ENCODE measurements at places on chromosomes 12 and 14.

DNA sequence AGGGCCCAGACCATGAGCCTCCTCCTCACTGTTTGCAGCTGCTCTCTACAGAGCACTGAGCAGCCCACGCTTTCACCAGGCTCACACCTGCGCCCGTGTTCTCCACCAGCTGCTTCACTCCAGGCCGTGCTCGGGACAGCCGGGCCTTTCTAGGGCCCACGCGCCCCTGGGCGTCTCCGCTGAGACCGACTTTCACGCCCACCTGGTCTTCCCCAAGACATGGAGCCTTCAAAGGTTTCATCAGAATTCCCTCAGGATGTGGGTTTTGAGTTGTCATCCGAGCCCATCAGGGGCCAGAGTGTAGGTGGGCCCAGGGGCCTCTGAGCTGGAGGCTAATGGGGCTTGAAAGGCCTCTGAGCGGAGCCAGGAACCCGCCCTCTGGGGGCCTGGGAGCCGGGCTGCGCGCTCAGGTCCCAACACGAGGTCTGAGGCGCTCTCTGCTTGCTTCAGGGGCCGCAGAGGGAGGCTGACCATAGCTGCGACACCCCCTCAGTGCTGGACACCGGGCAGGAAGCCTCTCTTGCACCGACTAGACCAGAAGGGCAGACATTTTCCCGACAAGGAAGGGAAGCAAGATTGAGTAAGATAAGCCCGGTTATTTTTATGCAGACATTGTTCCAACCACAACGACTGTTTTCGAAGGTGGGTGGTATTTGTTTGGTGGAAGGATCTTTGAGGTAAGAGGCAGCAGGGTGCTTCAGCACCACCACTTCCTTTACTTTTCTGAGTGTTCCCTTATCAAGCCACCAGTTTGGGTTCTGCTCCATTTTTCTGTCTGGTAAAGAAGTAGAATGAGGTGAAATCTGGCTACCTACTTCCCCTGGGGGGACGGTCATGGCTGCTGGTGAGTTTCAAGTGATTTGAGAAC is 125.0 kb upstream of the FUT8 start:
- DNase-seq: no peak

- DNase-seq: no peak
These were observed 9.1 kb downstream of the BORCS5 start for GRCh38 chr12:12365931-12366431.

GRCh38 chr14:64501411-64502171 is 2.0 kb downstream of the ZBTB25 start:
- DNase-seq: peak; percentile 79

- DNase-seq: no peak
These were observed 88.6 kb downstream of the KCNK10 start for GRCh38 chr14:88234442-88234841.
